GM04503 (cell line): ENCODE measurements at places on chromosomes 6 and 20.

DNA sequence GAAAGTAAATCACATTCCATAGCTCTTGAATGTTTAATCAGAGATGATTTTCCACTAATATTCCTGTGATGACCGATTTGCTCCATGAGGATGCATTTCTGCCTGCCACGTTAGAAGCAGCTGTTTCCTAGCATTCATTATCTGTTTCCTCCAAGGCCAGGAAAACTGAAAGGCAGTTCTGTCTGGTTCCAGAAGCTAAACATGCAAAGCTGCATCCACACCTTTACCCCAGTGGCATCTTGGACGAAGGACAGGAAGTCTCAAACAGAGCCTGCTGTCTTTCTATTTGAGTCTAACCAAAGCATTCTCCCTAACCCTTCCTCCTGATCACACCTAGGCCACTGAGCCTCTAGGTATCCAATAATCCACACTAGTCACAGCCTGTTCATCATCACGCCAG is 27.6 kb downstream of the CNKSR3 start:
- no peak for DNase-seq

DNA sequence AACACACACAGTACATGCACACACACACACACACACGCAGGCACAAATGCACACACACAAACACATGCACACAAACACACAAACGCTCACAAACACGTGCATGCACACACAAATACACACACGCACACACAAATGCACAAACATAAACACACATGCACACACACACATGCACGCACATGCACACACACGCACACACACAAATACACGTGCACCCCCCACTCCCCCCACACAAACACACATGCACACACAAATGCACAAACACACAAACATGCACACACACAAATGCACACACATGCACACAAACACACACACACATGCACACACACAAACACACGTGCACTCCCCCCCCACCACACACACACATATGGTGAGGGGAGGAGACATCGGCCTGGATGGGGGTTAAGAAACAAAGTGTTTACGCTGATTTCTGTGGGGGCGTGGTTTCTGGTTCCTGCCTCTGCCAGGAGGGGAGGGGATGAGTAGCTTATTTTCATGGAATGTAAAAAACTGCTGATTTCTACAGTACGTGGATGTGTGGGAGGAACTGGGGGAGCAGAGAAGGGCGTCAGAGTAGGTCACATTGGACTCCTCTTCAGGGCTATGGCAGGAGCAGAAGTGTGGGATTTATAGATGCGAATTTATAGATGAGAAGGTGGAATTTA is 607.2 kb downstream of the QKI start:
- DNase-seq, result no peak

- peak; percentile 60 for DNase-seq
These were observed 45.4 kb downstream of the AKAP12 start for GRCh38 chr6:151285122-151285521.

DNA sequence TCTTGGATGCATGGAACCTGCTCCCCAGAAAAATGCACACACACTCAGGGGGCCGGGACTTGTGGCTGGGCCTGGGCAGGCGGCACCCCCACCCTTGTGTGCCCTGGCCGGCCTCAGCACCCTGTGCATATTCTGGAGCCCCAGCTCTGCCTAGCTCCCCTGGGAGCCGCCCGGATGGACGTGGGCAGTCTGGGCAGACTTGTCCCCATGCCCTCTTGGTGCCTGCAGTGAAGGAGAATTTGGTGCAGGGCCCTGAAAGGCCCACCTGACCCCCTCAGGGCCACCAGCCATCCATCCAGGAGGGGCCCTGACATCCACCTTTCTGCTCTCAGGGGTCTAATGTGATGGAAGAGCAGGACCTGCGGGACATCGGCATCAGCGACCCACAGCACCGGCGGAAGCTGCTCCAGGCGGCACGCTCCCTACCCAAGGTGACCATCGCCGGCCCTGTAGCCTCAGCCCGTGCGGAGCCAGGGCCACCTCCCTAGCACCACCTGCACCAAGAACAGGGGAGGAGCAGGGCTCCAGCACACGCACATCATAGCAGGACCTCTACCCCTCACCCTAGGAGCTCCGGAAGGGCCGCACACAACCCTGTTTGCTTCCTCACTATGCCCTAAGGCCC is 62.8 kb downstream of the TCP11 start:
- DNase-seq, result no peak

- no peak for DNase-seq
These were observed 12.1 kb downstream of the ZDHHC14 start for GRCh38 chr6:157392927-157393668.

DNA sequence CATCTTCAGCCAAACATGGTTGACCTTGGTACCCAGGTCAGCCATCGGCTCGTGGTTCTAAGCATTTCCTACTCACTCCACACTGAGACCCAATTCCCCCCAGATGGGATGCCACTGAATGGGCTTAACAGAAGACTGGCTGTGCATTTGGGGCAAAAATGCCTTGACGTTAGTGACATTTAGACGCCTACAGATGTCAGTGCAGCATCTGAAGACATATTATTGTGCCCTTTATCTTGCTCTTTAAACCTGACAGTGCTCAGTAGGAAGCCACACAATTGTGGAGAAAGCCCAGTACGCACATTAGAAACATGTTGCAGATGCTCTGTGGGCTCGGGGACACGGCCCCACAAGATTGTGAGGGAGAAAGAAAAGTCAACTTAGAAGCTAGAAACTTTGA is 414.7 kb downstream of the PTPRT start:
- no peak for DNase-seq

DNA sequence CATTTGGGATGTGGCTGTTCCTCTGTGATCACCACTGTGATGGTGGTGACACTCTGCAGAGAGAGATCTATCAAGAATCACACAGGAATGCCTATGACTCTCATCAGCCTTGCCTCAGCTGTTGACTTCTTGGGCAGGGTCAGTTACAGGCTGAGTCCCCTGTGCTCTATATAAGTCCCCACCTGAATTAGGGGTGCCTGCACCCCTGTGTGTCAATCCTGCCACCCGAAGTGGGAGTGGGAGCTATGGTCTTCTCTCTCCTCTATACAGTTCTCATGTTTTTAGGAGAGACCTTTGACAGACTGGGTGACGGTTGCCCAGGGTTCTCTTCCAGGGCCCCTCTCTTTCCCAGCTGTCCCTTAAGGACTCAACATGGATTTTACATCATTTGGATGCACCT is 173.8 kb downstream of the ZDHHC14 start:
- DNase-seq, result no peak

DNA sequence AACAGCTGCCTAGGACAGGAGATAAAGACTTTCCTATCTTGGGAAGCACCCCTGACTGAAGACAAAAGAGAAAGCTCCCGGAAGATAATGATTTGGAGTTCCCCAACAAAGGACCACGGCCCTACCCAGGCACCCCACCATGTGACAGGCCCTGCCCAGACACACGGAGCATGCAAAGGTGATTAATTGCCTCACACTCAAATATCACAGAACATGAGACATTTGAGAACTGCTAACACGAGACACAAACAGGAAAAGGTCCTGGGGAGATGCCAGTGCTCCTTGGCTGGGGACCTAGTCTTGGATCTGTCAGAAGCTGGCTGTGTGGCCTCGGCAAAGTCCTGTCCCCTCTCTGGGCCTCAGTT is 82.5 kb upstream of the PTPN1 start:
- DNase-seq, result no peak

- DNase-seq, result no peak
These were observed 58.1 kb downstream of the RREB1 start for GRCh38 chr6:7165890-7166267.

DNA sequence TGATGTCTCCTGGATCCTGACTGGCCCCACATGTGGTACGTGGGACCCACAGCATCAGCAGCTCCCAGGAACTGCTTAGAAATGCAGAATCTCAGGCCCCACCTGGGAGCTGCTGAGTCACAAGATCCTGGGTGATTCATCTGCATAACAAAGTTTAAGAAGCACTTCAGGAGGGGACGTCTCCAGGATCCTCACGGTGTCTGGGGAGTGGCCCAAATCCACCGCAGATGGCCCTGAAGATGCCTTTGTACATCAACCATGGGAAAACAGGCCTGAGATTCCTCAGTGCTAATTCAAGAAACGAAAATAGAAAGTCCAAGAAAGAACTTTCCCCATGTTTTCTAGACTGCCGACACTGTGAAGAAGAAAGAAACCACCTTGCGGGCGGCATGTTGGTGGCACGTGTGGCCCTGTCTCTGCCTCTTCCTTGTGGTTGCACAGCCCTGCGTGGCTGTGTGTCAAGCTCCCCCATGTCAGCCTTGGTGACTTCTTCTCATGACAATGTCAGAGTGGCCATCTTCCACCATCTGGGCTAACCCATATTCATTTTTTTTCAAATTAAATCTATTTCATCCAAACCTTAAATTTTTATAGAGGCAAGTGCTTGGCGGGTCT is 26.1 kb downstream of the RRBP1 start:
- peak; percentile 39 for DNase-seq

DNA sequence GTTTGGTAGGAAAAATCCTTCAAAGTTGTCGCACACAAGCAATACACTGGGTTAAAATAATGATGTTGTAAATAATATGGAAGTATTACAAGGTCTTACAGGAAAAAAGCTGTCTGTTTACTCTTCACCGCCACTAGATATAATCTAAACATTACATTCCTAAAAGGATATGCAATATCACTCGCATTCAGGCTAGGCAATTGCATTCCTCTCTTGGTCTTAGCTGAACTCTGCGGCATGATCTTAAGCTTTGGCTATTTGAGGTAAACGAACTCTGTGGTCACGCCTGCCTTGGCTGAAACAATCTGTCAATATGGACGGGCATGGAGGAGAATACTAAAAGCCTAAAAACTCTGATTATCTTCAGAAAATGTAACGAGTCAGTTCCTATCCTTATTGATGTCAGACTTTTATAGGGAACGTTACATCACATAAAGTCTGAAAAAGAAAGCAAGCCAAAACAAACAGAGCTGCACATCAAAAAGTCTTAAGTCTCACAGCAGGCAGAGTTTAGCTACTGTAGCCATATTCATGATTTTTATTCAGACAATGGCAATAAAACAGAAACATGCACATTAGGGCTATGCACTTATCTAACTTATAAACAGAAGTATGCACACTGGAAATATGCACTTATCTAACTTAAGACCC is 30.8 kb upstream of the FILIP1 start:
- peak; percentile 47 for DNase-seq

DNA sequence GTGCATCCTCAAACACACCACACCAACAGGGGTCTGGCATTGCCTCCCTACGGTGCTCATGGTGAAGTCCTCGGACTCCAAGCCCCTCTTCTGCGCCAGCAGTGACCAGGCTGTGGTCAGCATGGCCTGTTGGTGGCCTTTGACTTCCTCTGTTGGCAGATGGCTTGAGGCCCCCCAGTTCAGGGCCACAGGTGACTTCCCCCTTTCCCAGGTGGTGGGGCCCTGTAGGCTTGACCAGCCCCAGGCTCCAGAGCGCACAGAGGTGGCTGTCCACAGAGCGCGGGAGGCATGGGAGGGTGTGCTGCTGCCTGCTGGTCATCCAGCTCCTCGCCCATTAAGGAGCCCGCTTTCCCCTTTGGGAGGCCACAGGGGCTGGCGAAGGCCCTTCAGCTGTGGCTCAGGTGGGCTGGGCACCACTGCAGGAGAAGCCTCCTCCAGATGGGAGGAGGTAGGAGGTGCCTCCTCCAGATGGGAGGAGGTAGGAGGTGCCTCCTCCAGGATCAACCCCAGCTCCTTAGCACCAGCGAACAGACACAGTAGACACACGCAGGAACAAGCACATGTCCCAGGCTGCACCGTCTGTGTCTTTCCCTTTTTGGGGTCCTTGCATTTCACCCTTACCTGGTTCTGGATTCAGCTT is 52.1 kb upstream of the BHLHE23 start:
- DNase-seq, result no peak

DNA sequence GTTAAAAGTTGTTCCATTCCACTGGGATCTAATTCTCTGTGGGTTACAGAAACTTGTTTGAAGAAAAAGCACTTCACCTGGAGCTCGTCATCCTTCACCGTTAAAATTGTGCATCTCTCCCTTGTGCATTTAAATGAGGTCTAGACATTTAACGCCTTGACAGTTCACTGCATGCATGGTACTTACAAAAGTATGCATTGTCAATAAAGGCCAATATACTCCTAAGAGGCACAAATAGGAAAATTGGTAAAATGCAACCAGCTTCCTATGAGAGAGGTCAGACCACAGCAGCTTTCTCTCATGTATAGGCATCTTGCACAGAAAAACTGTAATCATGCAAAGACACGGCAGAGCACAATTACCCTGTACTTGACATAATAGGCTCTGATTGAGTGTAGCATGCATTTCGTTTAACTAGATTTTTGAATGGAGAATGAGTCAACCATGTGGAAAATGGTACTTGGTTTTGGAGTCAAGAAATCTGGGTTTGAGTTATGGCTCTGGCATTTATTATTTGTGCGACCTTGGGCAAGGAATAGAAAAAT is 378.5 kb downstream of the RFPL4B start:
- DNase-seq, result no peak

DNA sequence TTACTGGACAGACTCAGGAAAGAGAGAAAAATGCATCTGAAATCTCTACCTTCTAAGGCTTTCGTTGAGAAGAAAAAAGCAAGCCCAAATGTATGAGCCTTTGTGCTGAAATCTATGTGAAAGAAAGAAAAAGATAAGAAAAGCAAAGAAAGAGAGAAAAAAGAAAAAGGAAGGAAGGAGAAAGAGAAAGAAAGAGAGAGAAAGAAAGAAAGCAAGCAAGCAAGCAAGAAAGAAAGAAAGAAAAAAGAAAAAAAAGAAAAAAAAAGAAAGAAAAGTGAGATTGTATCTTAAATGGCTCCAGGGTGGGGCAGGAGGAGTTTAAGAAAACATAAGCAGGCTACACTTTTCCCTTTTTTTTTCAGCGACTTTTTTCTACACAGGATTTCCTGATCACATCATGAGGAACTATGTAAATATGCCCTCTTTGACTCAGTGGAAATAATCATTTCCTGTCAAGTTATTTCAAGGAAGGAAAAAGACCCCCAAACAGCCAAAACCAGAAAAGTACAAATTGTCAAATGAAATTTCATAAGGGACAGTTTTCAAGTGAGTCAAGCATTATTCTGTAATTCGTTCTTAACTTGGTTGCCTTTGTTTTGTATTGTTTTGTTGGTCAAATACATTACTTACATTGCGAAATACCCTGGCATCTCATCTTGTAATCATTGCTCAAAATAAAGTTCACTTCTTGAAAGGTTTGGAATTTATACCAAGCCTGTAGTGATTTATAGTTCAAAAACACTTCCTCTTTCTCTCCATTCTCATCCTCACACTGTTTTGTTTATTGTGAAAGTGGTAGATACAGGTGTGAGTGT is 79.5 kb upstream of the RNF217 start:
- peak; percentile 49 for DNase-seq

GRCh38 chr6:3247255-3248146 is 11.2 kb upstream of the PSMG4 start:
- DNase-seq, result no peak

- DNase-seq, result no peak
These were observed at the start of gene FAM162B for GRCh38 chr6:116764961-116765841. Gene FAM162B, minus strand, starts transcription at chr6:116765719. Its CDS starts 143 bp downstream, at chr6:116765576.

DNA sequence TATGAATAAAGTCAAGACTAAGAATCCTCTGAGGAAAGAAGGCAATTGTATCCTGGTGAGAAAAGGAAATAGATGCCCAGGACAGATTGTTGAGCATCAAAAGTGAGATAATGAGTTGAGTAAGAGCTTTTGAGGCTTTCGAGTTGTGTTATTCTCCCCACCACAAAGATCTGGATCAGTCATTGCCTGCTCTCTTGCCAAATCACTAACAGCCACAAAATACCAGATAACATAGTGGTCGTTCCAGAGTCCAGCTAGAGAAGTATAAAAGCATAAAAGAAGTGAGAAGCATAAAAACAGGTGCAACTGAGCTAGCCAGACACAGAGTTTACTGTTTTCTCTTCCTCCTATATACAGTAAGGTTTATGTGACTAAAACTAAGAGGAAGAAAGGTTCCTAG is 4.9 kb downstream of the SPINT4 start:
- no peak for DNase-seq

GRCh38 chr6:102216232-102216631 is 822.7 kb downstream of the GRIK2 start:
- DNase-seq, result no peak
